Fibroblast of upper back skin (primary cell): ENCODE measurements at places on chromosomes 3 and 15.

- no peak for DNase-seq
These were observed 91.7 kb downstream of the NR1I2 start for GRCh38 chr3:119873646-119874045.

GRCh38 chr15:48493084-48493762 is 152.3 kb downstream of the FBN1 start:
- DNase-seq: peak; percentile 96

DNA sequence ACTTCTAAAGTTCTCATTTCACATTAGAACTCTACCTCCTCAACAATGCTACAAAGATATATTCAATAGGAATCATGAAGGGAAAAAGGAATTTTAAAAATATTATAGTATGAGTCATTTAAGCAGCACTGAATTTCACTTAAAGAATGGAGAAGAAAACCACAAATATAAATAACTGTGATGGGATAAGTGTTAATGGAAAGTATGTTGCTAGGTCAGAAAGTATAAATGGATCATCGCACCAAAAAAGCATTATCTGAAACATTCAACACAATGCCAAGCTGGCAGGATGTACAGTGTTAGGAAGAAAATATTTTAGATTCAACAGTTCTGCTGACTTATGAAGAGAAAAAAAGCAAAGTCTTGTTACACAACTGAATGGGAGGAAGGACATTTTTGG is 101.4 kb downstream of the TFG start:
- DNase-seq: peak; percentile 94

GRCh38 chr15:22887157-22887951 is 48.9 kb downstream of the NIPA2 start:
- peak; percentile 65 for DNase-seq

- DNase-seq: no peak
These were observed 5.0 kb upstream of the IL17RC start for GRCh38 chr3:9911863-9912262.

- DNase-seq: no peak
These were observed 3.5 kb upstream of the VIPR1 start for GRCh38 chr3:42498791-42499477.

DNA sequence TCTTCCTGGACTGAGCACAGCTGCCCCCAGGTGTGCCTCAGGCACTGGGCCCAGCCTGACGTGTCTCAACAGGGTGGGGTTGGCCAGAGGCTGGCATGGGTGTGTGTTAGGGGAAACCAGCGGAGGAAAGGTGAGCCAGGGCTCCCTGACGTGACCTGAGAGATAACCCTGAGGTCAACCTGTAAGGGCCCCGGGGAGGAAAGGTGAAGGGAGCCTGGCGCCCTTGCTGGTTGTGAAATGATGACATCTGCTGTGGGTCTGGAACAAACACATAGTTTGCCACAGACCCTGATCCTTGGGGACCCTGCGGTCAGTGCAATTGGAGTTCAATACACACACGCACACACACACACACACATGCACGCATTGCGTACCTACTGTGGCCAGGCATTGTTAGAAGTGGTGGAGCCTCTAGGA is 100.2 kb upstream of the TLE3 start:
- no peak for DNase-seq

DNA sequence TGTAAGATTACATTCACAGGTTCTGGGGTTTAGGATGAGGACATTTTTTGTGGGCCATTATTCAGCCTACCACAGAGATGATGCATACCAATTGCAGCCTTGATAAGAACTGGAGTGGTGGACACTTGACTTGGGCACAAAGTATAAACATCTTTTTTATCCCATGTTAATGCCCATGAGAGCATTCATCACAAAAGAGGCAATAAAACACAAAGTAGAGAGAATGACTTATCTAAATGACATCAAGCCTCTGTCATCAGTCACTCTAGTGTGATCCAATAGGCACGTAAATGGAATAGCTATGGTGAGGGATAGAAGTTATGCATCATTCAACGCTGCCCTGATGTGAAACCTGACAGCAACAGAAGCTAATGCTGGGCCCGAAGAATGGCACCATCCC is 25.8 kb downstream of the VEPH1 start:
- DNase-seq: no peak

DNA sequence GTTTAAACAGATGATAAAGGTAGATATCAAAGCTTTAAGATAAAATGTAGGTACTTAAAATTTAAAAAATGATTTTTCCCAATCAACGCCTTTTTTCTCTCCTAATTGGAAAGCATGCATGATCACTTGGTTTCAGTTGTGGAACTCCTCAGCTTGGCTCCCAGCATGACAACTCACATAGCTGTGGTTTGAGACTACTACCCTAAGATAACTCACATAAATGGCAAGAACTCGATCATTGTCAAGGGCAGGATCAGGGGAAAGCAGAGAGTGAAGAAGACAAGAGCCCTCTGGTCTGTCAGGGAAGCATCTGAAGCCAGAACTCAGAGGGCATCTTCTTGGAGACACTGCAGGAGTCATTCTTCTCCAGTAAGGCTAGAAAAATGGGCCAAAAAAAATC is 516.7 kb downstream of the NTRK3 start:
- DNase-seq: peak; percentile 70

- DNase-seq: no peak
These were observed 150.9 kb upstream of the UBE2E2 start for GRCh38 chr3:23052208-23052607.

GRCh38 chr3:134315286-134316106 is 58.8 kb downstream of the AMOTL2 start:
- peak; percentile 88 for DNase-seq

DNA sequence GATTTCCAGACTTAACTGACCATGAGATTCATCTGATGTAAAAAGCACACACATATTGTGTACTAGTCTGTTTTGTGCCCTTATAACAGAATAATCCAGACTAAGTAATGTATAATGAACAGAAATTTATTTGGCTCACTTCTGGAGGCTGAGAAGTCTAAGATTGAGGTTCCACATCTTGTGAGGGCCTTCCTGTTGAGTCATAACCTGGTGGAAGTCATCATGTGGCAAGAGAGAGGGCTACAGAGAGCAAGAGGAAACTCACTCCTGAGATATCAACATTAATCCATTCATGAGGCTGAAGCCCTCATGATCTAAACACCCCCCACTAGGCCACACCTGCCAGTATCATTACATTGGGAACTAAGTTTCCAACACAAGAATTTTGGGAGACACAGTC is 977.6 kb downstream of the MCTP2 start:
- DNase-seq: no peak

DNA sequence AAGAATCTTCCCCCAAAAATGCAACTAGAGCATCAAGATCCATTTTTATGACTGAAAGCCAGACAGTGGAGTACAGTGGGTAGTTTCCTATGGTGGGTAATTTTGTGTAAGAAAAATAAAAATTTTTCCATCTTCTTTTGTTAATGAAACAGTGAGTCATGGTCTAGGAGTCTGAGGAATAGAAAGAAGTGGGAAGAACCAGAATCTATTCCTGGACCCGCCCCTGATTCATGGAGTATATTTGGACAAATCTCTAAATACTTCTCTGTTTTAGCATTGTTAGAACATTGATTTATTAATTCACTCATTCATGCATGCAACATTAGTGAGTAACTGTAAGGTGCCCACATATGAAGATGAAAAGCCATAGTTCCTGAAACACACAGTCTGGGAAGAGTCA is 304.5 kb upstream of the GPR149 start:
- no peak for DNase-seq

DNA sequence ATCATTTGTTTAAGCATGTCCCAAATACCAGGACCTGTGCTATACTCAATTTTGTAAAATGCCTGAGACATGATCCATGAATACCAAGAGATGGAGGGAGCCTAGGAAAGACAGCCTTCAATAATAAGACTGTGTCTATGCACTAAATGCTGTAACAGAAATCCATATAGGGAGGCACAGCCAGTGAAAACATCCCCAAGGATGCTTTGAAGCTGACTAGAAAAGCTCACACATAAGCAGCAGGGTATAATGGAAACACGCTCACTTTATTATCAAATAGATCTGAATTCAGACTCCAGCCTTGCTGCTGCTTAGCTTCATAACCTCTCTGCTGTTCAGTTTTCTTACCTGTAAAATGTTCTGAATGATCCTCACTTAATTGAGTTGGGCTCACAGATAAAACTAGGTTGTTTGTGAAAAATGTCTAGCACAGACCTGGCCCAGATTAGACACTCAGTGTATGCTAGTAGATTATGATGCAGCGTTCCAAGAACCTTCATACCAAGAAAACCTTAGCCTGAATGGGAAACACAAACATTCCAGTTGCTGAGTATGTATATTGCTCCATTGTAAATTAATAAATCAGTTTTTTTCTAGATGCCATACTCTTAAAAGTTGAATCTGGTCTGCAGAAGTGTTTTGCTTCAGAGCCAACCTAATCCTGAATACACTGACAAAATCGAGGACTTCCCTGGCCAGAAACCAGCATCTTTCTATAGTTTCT is 3.8 kb upstream of the LARP6 start:
- peak; percentile 76 for DNase-seq

DNA sequence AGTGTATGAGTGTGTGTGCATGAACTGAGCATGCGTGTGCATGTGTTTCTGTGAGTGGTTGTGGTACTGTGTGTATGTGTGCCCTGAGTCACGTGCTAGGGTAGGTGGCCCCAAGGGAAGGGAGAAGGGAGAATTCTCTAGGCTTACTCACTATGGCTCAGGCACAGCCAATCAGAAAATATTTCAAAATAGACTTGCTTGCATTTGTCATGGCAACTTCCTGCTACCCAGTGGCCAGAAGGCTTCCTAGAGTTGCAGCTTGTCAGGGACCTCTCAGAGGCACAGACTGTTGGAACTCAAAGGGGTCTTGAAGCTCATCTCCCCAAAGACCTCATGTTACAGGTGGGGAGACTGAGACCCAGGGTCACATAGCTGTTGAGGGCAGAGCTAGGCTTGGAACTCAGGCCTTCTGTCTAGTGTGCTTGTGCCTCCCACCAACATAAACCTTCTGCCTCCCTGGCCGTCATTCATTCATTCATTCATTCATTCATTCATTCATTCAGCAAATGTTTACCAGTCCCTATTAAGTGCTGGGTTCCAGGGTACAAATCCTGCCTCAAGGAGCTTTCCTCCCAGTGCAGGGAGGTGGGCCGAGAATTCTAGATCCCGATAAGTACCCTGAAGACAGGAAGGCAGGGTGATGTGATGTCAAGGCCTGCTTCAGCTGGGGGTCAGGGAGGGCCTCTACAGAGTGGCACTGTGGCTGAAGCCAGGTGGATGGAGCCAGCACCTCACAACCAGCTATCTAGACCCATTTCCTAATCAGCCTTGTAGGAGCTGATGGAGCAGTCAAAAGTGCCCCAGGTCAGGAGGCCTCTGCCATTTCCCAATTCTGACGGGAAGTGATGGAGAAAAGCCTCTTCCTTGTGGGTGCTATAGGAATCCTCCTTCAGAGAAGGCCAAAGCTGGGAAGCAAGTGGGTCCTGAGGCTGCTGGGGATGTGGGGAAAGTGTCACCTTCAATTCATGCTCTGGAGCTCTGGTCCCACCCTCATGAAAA is 10.9 kb upstream of the RFT1 start:
- DNase-seq: peak; percentile 74

DNA sequence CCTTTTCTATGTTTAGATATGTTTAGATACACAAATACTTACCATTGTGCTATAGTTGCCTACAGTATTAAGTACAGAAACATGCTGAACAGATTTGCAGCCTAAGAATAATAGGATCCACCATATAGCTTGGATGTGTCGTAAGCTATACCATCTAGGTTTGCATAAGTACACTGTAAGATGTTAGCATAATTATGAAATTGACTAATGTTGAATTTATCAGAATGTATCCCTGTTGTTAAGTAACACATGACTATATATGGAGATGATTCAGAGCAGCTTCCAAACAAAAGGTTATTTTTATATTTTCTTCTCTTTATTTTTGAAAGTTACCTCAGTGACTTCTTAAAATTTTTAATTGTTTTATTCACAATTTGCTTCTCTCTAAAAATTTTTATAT is 2.4 kb downstream of the SLC28A2 start:
- peak; percentile 5 for DNase-seq

DNA sequence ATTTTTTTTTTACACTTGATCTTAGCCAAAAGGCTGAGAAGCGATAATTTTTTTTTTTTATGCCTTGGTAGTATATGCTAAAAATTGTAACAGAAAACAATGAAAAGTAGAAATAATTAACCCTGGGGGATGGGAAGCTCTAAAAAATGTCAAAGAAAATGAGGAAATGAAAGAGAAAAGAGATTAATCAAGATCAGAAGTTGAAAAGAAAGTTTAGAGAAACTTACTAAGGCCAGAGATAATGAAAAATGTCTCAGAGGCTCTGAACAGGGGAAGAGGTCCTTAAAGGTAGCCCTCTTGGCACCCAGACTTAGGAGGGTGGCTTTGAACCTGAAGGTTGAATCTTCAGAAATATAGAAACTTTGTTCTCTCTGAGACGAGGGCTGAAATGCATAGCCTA is 58.6 kb upstream of the ZBED2 start:
- DNase-seq: no peak

GRCh38 chr3:134640872-134641470 is 9.9 kb downstream of the KY start:
- peak; percentile 31 for DNase-seq

GRCh38 chr3:106332129-106332528 is 463.3 kb upstream of the CBLB start:
- no peak for DNase-seq

DNA sequence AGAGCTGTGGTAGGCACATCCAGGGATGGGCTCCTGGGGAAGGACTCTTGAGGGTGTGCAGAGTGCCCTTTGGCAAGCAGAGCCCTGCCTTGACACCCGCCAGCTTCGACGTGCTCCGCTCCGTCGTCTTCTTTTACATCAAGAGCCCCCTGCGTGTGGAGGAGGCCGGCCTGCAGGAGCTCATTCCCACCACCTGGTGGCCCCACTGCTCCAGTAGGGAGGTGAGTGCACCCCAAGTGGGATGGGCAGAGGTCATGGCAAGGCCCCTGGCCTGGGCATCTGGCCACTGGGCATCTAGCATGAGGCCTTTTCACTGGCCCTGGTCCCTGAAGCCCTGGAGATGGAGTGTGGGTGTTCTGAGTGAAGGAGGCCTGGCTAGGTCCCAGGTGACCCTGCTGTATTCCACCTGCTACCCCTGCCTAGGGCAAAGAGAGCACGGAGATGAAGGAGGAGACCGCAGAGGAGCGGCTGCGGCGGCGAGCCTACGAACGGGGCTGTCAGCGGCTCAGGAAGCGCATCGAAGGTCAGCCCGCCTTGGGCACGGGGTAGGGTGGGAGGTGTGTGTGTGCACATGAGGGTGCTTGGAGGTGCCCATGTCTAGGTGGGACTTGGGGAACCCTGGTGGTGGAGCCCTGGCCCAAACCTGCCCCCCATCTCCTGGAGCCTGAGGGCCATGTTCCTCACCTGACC is 12.2 kb downstream of the RNF123 start:
- no peak for DNase-seq
